ENCODE measurements at places on chromosomes 7 and 10.
A peak's percentile ranks its signal among the peaks of the same experiment; 100 is the strongest.

GRCh38 chr7:39300276-39300675 lies 265.9 kb upstream of the YAE1 start:
- DNase-seq = no peak

- DNase-seq = no peak
These were observed 148.0 kb downstream of the SNX10 start for GRCh38 chr7:26439521-26440232.

DNA sequence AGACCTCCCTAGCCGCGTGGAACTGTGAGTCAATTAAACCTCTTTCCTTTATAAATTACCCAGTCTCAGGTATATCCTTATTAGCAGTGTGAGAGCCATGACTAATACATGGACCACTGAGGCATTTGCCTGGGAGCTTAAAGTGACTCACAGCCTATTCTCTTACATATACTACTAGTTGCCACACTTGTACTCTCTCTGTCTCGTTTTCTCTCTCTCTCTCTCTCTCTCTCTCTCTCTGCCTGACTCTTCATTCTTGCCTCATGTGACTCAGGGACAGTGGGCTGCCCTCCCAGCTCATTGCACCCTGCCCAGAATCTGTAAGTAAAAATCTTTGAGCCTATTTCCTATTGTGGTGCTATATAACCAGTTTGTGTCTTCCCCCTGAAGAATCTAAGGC lies 238.5 kb upstream of the MAGI2 start:
- DNase-seq = peak; percentile 23

DNA sequence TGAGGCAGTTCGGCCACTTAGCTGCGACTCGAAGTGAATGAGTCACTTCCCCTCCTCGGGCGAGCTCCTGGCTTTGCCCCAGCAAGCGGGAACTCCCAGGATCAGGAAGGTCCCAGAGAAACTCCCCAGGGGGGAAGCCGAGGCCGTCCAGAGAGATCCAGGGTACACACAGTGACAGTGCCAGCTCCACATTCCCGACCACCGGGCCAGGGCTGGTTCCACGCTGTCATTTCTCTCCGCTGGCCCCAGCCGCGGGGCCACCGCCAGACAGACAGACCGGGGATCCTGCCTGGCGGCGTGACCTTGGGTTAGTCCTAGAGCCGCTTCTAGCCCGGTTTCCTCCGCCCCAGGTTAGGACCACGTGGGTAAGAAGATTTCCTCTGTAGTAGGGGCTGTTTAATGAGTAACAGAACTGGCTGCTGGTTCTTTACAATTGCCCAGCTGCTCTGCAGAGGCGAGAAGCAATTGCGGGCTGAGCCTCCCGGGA lies 463 bp upstream of the UPP1 start:
- DNase-seq = peak; percentile 98

DNA sequence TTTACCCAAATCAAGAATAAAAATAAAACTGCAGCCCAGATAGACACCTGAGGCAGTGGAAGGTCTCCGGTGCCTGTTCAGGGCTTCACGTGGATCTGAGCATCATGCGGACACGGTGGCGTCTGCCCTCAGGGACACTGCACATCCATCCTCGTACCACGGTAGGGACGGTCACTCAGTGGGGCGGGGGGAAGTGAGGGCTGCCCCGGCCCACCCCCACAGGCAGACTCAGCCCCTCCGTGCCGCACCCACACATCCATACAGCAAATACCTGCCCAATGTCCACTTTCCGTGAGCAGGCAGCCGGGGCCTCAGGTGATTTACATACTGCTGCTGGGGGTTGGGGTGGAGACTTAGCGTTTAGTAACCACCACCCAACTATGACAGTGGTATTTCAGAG lies 207.8 kb downstream of the DIP2C start:
- no peak for DNase-seq

GRCh38 chr7:155769701-155770100 lies 42.6 kb downstream of the SHH start:
- no peak for DNase-seq

DNA sequence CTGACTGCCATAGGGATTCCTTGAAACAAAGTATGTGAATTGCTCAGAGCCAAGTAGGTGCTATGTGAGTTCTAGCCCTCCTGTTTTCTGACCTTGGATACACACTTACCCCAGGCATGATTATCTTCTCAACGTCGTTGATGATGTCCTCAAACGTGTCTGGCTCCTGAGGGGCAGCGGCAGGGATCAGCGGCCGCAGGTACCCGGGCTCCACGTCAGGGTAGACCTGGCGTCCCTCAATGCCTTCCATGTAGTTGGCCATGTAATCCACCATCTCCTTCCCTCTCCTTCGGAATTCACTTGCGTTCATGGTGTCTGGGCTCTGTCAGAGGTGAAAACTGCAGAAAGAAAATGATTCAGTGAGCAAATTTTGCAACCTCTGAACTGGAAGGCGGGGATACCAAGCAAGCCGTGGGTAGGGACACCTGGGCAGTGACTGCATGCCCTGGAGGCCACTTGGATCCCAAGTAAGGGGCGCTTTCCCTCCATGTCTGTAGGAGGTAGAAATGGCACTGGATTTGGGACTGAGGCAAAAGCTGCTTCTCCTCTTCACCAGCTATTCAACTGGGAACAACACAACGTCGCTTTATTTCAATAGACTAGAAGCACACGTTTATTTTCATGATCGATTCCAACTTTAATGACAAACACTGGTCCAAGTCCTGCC lies 21.3 kb downstream of the DDC start:
- DNase-seq = no peak

- no peak for DNase-seq
These were observed 10.4 kb downstream of the GPRIN2 start for GRCh38 chr10:46545861-46546590.

DNA sequence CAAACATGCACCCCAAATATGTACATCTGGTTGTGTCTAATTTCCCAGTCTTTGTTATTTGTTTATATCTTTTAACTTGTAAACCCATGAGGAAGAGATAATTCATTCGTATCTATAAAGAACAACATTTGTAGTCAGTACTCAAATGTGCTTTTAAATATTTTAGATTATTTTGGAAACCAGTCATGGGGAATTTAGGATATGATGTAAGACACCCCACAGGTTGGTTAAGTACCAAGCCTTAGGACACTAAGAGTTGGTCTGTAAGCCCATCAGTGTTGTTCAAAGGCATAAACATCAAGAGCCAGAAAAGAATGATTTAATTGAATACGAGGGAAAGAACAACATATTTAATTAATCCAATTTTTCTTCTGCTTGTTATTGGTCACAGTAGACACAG lies 421.1 kb upstream of the SEMA3C start:
- DNase-seq = no peak

DNA sequence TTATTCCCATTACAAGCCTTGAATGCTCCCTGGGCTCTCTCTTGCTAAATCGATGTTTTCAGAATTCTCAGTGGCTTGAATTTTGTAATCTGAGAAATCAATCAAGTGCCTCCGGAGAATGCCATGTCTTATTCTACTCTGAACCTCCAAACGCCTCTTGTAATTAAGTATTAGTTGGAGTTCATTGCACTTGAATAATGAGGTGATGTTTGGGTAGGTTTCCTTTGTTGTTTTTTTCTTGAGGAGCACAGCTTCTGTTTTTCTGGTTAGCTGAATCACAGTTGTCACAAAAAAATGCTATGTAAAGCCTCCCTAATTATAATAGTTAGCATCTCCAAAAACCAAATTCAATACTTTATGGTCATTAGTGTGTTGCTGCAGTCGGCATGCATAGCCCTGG lies 100.3 kb downstream of the PLPP4 start:
- no peak for DNase-seq

DNA sequence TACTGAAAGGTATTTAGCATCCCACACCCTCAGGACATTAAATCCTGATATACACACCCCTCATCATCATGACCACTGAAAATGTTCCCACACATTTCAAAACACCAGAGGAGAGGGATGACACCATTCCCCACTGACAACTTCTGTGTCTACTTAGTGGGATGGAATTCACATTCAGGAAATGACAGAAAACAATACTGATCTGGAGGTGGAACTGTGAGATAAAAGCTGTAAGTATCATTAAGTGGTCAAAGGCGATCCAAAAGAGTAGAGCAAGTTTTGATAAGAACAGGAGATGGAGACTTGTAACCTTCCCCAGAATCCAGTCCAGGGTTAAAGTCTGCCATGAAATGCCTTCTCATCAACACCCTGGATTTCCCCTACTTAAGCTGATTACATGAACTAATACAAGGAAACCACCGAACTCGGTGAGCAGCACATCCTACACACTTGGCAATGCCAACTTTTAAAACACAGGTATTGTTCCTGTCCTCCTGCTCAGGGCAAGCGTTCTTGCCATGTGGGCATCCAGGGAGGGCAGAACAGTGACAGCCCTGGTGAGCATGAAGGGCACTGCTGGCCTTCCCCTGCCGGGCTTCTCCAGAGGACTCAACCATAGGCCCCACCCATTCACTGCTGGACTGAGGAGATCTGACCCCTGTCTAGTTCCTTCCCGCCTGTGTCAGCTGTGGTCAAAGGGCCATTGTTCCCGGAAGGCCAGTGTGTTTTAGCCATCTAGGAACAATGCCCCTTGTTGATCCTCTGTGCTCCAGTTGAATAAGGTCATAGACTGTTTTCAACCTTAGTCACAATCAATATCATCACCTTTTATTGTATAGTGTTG lies 85.0 kb downstream of the SGMS1 start:
- no peak for DNase-seq

GRCh38 chr7:1264345-1265280 lies 31.9 kb downstream of the UNCX start:
- no peak for DNase-seq
